Brain microvascular endothelial cell (primary cell): ENCODE measurements at places on chromosomes 4 and X.

GRCh38 chr4:61985426-61985825 is 785.3 kb downstream of the ADGRL3 start:
- no peak for DNase-seq

DNA sequence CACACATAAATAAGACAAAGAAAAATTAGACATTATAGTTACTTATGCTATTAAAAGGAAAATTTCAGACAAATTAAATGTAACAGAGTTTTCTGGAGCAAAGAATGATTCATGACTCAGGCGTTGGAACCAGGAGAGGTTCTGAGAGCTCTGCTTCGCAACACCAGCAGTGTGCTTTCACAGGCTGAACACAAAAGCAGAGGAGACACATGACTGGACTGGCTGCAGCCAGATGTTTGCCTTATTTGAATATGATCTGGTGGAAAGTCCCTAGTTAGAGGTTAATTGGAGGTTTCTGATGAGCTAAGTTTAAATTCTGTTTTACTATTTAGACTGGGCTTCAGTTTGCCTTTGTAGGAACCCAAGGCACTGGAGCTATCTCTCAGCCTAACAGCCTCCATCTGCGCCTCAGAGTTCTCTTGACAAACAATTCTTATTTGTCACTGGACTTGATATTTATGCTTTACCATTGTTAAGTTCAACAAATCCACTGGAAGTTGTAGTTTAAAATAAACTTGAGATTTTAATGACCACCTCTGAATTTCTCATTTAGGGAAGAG is 16.2 kb downstream of the BOD1L1 start:
- peak; percentile 32 for DNase-seq

DNA sequence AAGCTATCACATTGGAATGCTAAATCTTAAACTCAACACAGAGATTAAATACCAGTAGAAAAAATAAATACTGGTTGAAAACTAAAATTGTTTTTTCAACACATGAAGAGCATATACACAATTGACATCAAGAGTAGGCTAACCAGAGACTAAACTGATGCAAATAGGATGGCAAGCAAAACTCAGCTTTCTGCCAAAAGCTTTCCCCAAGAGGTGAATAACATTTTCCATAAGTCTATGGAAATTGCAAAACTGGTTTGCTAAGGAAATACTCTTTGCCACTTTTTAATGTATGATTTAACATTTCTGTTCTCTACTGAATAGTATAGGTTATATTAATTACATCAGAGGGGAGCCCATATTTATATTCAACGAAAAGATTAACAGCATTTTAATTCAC is 23.8 kb downstream of the IQCM start:
- no peak for DNase-seq

DNA sequence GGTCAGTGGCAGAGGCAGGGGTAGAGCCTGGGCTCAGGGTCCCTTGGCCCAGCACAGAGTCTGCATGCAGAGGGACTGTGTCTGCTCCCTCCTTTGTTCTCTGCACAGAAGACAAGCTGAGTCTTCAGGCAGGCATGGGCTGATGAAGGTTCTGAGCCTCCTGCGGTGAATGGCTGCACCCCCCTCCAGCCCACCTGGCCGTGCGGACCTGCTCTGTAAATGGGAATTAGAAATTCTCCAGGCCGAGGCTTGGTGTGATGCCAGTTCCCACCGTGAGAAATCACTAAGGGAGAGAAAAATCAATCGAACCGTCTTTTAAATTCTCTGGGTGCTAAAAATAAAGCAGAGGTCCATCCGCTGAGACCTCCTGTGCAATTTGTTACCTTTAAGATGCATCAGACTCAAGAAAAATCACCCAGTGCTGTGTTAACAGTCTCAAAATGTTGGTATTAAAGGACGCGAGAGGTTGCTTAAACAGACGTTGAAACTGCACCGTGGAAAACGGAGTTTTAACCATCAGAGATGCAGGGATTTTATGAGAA is 96.0 kb downstream of the WFS1 start:
- no peak for DNase-seq

DNA sequence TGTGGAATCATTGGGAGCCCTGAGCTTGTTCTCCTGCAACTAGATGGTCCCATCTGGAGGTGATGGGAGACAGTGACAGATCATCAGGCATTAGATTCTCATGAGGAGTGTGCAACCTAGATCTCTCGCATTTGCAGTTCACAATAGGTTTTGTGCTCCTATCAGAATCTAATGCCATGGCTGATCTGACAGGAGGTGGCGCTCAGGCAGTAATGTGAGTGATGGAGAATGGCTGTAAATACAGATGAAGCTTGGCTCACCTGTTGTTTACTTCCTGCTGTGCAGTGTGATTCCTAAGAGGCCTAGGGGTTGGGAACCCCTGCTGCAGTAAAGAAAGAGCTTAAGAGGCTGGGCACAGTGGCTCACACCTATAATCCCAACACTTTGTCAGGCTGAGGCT is 42.2 kb upstream of the PUDP start:
- no peak for DNase-seq

DNA sequence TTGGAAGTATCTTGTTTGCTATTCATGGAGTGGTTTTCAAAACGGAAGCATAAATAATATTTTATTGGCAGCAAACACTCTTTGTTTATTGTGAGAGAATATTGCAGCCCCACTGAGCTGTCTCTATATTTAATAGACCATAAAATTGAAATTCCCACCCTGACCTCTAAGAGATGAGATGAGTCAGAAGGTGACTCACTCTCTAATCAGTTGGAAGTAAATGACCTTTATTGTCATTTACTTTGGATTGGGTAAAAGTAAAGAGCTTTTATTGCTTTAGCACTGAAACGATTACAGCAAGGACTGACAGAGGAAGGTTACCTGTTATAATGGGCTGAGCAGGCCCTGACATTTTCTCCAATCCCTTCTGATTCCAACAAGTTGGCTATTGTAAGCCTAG is 55.0 kb downstream of the SYTL5 start:
- no peak for DNase-seq

DNA sequence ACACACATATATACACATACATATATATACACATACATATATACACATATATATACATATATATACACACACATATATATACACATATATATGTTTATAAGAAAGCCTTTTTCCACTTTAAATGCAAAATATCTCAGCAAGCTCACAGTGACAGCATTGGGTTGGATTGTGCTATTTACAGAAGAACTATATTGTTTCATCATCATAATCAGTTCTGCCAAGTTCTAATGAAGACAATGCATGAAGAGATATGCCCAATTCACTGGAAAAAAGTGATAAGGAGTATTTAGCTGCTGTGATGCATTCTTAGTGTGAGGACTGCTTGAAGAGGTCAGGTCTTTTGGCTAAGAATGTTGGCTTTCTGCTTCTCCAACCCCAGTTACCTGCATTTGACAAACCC is 54.4 kb downstream of the RNF150 start:
- no peak for DNase-seq

DNA sequence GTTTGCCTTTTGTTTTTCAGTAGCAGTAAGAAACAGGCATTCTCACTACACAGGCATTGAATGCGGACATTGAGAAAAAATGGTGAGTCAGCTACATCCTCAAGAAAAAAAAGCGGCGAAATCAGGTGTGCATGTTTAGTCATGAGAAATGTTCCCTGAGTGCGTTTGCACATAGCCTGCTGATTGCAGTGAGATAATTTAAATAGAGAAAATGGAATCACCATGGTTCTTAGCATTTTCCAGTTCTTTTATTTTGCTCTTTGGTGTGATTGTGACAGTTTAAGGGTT is 54.1 kb upstream of the CLDN34 start:
- no peak for DNase-seq

- DNase-seq: peak; percentile 40
Observed at GRCh38 chrX:23803931-23804381, 21.0 kb downstream of the SAT1 start.

DNA sequence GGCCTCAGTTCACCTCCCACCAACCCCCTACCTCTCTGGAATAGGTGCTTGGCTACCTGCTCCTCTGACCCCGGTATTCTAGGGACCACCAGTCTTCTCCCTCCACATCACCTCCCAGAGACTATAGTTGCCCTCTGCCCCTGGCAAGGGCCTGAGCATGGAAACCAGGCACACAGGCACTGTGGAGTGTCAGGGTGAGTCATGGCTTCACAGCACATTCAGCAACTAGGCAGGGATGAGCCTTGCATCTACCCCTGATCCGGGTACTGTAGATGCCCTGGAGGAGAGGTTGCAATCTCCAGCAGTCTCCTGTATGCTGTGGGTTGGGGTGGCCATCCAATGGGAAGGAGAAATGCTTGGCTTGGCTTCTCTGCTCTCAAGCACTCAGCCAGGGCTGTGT is 472.7 kb downstream of the IDS start:
- no peak for DNase-seq

- no peak for DNase-seq
Observed at GRCh38 chr4:174438711-174439110, 83.6 kb downstream of the HPGD start.

- no peak for DNase-seq
Observed at GRCh38 chr4:145909281-145909715, 29.3 kb downstream of the ZNF827 start.

- peak; percentile 44 for DNase-seq
Observed at GRCh38 chrX:150234126-150234525, 129.0 kb upstream of the MAMLD1 start.

DNA sequence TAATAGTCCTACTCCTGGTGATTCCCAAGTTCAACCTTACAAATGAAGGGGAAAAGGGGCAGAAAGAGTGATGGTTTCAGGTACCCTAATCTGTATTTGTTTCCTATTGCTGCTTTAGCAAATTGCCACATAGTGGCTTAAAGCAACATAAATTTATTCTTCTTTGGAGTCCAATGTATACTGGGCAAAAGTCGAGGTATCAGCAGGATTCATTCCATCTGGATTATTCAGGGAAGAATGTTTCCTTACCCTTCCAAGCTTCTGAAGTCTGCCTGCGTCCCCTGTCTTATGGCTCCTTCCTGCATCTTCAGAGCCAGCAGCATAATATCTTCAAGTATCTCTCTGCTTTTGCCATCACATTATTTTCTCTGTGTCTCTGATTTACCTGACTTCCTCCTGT is 10.3 kb upstream of the BST1 start:
- no peak for DNase-seq

GRCh38 chr4:6909970-6910339 is 329 bp downstream of the TBC1D14 start:
- no peak for DNase-seq

DNA sequence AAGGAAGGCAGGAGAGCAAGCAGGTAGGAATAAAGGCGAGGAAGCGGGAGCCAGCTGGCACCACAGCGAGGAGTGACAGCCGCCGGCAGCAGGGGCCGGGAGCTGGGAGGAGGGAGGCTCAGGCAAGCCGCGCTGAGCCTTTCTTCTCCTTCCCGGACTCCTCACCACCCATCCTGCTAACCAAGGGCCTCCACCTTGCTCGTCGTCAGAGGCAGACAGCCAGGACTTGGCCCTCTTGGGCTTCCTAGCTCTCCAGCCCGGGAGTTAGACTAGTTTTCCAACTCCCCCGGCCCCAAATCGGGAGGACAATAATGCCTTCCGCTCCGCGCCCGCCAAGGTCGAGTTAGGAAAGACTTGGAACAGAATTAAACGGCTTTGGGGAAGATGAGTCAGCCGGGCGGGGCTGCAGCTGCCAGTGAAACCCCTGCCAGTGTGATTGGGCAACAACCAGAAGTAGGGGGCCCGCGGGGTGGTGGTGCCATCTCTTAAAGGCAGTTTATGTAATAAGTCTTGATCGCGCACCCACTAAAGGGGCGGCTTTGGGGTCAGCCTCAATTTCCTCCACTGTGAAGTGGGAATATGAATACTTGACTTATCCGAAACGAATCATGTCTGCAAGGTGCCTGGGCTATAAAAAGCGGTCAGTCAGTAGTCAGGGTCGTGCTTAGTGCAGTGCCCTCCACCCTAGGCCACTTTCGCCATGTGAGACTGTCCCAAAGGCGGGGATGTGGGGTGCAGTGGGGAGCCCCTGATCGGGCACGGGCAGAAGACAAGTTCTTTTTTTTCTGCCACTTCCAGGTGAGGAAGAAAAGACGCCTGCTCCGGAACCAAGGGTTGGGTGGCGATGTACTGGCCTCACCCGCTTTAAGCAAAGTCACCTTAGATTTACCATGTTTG is 6.7 kb upstream of the HSD17B10 start:
- DNase-seq: peak; percentile 24

DNA sequence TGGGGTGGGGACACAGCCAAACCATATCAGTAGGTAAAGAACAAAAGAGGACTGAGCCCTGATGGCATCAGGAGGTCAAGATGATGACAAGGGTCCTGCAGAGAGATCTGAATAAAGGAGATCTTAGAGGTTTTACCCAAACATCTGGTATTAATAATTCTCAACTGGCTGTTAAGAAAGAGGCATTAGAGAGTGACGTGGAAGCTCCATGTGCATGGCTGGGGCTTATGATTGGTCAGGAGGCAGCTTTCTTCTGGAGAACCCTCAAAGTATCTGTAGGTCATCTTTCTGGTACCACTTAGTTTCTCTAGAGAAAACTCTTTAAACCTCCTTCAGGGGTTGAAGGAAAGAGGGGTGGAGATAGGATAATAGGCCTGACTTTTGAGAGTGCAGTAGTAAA is 18.7 kb downstream of the MGST2 start:
- DNase-seq: no peak

DNA sequence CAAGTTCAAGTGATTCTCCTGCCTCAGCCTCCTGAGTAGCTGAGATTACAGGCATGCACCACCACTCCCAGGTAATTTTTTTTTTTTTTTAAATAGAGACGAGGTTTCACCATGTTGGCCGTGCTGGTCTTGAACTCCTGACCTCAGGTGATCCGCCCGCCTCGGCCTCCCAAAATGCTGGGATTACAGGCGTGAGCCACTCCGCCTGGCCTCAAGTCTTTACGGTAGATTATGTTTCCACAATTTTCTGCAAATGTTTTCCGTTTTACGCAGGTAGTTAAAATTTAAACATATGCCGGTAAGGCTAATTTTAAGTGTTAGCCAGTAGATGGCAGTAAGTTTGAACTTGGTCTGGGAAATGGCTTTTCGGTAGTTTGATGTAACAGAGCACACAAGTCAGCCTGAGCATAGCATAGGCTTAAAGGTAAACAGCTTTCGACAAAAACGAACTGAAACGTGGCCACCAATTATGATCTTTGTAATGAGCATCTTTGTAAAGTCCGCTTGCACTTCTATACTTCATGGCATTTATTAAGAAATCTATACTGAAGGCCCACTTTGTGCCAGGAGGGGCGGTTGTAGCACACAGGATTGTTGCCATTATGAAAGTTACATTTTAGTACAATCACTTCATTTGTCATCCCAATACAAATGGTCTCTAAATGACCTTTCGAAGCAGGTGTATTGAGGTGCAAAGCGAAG is 31.1 kb downstream of the CCKAR start:
- DNase-seq: no peak

DNA sequence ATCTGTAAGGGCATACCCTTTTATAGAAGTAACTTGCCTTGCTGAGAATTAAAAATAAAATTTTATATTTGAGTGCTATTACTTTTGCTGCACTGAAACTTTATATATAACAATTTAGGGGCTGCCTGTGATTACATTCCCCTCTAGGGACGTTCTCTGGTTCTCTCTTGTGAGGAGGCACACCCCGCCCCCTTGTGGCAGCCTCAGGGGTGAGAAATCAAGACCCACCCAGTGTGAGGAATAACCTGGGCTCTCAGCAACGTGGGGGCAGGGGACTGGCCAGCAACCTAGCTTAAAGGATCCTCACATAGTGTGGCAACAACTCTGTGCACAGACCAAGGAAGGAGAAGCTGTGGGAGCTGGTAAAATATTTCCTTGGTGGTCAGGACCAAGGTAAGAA is 43.7 kb downstream of the MAGEA9 start:
- peak; percentile 22 for DNase-seq

GRCh38 chr4:131638781-131639180 is 1510.3 kb upstream of the PCDH10 start:
- DNase-seq: no peak

- DNase-seq: no peak
Observed at GRCh38 chr4:84740057-84740456, 157.1 kb downstream of the CDS1 start.
